ENCODE measurements at places on chromosomes 11 and 22.

GRCh38 chr11:35878741-35879140 is 65.1 kb upstream of the LDLRAD3 start:
- DNase-seq: no peak

DNA sequence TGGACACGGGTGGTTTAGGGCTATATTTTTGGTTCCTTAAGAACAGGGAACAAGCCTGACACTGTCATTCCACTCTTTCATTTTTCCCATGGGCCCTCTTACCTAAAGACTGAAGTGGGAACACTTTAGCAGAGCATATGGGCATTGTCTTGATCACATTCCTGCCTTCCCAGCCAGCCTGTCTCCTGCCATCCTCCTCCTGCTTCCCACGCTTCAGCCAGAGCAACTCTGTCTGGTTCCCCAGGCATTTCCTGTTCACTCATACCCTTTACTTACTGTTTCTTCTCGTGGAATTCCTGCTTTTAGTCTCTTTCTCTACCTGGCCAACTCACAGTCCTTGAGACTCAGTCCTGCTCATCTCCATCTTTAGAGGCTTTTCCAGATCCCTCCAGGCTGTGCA is 22.8 kb downstream of the MRPL16 start:
- no peak for DNase-seq

DNA sequence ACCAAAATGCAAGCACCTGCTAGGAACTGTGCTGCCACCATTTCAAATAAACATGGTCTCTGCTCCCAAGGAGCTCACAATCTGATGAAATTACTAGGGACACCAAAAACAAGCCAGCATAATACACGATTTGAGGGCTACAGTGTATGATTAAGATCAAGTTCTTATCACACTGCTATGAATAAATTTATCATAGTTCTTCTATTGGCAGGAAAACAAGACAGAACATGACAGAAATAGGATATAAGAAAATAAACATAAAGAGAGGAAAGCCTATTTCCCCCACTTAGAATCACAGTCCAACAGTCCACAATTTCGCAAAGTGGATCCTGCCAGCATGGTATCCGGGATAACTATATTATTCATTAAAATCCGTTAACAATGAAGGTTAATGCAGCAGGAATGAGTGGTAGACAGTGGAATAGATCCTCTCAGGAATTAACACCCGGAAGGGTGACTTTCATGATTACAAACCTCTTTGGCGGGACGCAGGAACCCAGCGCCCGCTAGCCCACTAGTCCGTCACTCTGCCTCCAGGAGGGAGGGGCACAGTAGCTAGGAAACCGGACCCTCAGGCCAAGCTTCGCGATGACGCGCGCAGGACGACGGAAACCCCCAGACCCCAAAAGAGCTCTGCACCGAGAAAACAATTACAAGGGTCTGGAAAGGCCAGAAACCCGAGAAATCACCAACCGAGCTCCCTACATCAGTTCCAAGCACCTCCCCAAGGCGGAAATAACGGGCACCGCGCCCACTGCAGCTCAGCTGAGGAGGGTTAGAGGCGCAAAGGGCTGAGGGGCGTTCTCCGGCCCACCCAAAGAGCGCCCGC is 607 bp downstream of the CCDC82 start:
- no peak for DNase-seq

DNA sequence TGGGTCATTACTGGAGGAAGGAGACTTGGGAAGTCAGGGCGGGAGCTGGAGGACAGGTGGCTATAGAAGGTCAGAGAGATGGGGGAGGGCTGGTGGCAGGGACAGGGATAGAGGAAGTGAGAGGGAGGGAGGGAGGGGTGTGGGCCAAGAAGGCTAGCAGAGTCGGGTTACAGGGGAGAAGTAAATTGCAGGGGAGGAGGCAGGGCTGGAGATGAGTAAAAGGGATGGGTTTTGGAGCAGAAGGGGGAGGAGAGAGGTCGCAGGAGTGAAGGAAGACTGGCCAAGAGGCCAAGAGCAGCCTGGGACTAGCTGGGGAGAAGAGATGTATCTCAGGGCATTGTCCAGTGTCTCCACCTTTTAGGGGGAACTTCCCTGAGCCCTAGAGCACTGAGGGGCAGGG is 33.0 kb downstream of the LRRC10B start:
- no peak for DNase-seq

- no peak for DNase-seq
These were observed 62.2 kb upstream of the SOX6 start for GRCh38 chr11:16418428-16419097.

GRCh38 chr11:64921384-64921783 is 3.1 kb upstream of the PPP2R5B start:
- DNase-seq: no peak

DNA sequence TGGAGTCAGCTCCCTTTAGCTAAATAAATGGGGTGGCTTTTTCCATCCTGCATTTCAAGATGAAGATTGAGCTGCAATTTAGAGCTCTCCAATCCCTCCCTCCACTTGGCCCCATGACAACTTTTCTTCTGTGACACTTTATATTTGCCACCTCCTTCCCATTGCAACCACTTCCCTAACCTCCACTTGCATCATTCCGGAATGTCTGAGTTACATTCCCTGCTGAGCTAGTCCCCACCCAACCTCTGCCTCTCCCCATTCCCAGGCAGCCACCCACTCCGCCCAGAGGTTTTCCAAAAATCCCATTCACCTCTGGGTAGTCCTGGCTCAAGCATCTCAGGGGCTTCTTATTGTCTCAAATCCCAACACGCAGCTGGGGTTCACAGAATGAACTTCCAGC is 24.7 kb downstream of the PC start:
- no peak for DNase-seq

- DNase-seq: no peak
These were observed 27.1 kb downstream of the CWF19L2 start for GRCh38 chr11:107430525-107430924.

DNA sequence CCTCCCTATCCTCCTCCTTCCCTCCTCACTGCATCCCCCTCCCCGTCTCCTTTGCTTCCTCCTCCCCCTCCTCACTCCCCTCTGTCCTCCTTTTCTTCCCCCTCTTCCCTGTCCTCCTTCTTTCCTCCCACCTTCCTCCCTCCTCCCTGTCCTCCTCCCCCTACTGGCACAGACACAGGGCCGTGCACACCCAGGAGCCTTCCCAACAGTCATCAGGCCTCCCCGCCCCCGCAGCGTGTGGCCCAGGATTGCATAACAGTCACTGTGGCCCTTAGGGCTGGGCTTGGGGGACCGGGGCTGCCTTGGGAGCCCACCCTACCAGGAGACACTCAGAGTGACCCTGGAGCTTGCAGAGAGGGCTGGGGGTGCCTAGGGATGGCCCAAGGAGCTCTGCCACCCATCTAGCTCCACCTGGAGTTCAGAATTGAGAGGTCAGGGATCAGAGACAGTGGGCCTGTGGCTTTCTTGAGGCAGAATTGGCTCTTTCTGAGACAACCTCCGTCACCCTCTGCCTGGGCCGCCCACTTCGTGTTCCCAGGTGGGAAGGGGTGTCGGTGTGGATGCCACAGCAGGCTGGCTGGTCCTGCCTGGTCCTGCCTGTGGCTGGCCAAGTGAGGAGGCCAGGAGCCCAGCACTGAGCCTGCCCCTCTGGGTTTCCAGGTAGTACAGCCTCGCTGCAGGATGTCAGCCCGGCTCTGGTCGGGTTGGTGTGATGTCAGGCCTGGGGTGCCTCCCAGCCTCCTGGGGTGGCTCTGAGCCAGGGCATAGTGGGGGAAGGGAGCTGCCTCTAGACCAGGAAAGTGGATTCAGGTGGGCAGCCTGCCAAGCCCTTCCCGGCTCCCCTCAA is 1.6 kb downstream of the SPI1 start:
- no peak for DNase-seq

- no peak for DNase-seq
These were observed 13.4 kb upstream of the PNPLA3 start for GRCh38 chr22:43910178-43910695.

- no peak for DNase-seq
These were observed 98.5 kb downstream of the EHF start for GRCh38 chr11:34719303-34719848.

GRCh38 chr22:41499624-41500280 is 30.8 kb downstream of the ACO2 start:
- DNase-seq: no peak

- no peak for DNase-seq
These were observed 30.7 kb downstream of the TIMP3 start for GRCh38 chr22:32832174-32832573.

DNA sequence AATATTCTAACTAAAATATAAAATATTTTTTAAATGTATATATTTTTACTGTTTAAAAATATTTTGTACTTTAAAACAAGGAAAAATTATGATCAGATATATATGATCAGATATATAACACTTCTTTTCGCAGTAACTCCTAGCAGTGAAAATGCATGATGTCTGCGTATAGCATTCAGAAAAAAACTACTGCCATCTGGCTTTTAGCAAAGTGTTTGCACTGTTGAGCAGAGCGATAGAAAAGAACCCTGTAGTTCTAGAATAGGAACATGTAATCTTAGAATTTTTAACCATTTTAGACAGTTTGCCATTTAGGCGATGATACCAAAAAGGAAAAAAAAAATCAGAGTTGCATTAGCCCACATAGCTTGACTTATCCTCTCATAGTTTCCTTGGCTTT is 370.4 kb upstream of the ANO3 start:
- no peak for DNase-seq

DNA sequence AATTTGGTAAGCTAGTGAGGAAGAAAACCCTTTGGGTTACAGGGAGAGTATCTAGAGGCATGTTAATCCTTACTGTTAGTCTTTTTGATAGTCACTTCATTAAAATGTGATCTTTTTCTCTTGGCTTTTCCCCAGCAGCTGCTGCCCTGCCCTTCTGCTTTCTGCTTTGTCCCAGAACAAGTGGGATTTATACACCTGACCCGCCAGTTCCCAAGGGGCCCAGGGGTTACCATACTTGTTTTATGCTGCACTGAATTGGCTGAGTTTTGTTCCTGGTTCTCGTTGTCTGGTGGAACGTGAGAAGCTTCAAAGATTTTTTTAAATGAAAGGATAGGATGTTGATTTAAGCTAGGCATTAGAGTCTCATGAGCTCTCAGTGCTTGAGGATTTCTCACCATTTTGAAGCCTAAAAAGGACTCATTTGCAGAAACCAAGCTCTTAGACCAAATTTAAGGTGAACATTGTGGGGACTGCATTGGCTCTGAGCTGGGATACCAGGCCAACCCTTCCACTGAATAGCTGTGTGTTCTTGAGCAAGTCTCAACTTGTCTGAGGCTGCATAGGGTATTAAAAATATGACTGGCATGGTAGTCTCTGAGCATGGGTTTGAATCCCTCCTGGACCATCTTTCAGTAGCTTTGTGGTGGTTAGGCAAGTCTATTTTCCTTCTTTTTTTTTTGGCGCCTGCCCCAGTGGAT is 6.6 kb downstream of the LIMK2 start:
- no peak for DNase-seq

DNA sequence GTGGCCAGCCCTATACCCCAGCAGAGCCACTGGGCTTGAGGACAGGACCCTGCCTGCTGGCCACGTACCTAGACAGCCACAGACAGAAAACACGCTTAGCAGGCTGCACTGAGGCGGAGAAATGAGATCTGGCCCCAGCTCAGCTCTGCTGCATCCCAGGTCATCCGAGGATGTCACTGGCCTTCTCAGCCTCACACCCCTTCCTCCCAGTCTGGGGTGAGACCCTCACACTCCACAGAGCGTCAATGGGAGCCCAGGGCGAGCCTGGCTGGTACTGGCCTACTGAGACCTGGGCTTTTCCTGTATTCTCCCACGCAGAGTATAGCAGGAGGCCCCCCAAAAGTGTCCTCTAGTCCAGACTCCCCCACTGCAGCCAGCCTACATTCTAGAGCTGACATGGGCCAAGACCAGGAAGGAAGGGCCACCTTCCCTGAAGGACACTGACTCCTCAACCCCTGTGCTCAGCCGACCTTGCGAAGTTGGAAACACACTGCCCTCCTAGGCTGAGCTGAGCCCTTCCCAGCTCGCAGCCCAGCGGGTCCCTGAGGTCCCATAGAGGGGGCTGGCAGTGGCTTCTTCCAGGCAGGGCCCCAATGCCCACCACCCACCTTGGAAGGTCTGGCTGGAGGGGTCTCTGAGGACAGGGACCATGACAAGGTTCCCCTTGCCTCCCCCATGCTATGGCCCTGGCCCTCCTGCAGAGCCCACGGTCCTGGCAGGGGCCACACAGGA is 65.9 kb upstream of the LINC01488 start:
- no peak for DNase-seq

- no peak for DNase-seq
These were observed 18.9 kb downstream of the PLAAT3 start for GRCh38 chr11:63595296-63595695.

GRCh38 chr11:92330114-92330513 is 105.5 kb downstream of the FAT3 start:
- no peak for DNase-seq

DNA sequence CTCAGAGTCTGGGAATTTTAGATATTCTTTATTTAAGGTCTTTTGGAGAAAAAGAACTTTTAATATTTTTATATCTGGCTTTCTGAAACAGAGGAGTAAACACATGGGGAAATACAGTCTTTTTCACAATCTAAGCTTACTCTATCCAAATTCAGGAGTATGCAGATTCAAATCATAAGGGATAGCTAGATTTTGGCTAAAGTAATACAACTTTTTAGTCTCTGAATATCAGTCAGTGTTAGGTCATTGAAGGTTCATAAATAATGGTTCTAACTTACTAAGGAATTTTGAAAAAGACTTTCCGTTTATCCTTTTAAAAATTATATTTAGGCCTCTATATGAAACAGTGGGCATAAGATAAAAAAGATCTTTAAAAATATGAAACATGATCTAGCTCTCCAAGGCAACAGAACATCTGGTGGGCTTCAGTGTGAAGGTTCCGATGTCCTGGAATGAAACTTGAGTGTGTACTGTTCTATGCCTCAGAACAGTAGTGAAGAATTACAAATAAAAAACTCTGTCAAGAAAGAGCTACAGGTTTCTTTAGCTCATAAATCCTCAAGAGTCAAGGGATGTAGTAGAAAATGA is 165.2 kb upstream of the PDGFD start:
- no peak for DNase-seq

GRCh38 chr22:25098445-25099081 is 101.1 kb upstream of the CRYBB3 start:
- DNase-seq: no peak

GRCh38 chr11:33941637-33942160 is 49.8 kb upstream of the LMO2 start:
- no peak for DNase-seq

- DNase-seq: no peak
These were observed 176.6 kb downstream of the ADAMTS15 start for GRCh38 chr11:130624971-130625544.

GRCh38 chr11:17432002-17432401 is 43.5 kb upstream of the KCNJ11 start:
- no peak for DNase-seq

- no peak for DNase-seq
These were observed 194.6 kb downstream of the INSC start for GRCh38 chr11:15309296-15309695.

GRCh38 chr11:72935700-72936099 is 121.5 kb downstream of the ATG16L2 start:
- DNase-seq: no peak
